ENCODE measurements at places on chromosomes 6 and 20. TPM values are rescaled to one million over a fixed set of nuclear protein-coding genes. Genes with fewer than 3 reads are reported as not detected.

DNA sequence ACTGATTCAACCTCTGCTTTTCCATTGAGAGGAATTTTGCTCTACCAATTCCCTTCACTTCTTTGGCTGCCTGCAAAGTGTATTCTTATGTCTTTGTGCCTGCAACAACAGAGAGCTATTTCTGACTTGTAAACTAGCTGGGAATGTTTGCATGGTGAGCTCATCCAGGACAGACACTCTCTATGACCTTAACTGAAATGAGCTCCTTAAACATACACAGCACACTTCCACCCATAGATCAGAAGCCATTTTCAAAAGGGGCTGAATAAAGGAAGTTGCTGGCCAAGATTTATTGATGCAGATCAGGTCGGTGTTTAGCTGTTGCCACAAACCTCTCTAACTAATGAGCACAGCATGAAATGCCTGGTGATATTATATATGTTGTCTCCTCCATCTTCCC is 377.7 kb downstream of the BTBD9 start:
- no peak for DNase-seq
- peaks cover 4% of the 10 kb centered on the region for H3K4me1 ChIP-seq
- no peaks in the 10 kb centered on the region for H3K36me3 ChIP-seq
- H3K27me3 ChIP-seq = no peaks in the 10 kb centered on the region
- no peak overlapping the region for H3K4me3 ChIP-seq

DNA sequence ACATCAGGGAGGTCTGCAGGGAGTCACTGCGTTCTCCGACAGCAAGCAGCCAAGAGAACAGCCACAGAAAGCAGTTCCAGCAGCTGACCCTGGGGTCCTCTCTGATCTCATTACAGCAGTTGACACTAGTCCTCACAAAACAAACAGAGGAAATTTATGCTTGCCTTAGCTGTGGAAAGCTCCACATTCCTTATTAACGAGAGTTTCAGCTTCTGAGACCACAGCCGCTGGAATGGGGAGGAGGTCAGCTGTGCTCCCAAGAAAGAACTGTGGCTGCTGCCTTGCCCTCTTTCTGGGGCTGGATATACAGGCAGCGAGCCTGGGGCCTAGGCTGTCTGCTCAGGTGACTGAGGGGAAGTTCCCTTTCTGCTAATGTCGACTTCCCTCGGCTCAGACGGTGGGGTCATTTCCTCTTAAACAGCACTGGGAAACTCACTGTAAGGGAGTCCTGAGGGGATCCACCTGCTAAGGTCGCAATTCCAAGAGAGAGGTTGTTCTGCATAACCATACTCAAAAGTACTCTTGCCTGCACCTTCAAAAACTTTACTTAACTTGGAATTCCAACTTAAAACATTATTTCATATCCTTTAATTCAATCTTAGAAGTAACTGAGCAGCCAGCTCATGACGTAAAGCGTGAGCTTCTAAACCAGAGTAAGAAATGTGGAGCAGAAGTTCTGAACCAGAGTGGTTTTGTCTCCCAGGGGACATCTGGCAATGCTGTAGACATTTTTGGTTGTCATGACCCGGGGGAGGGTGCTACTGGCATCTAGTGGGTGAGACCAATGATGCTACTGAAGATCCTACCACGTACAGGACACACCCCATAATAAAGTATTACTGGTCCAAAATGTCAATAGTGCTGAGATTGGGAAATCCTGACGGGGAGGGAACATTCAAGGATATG is 80.3 kb downstream of the BACH2 start:
- no peaks in the 10 kb centered on the region for H3K36me3 ChIP-seq
- peaks cover 7% of the 10 kb centered on the region for H3K4me1 ChIP-seq
- H3K4me3 ChIP-seq = no peak overlapping the region
- no peaks in the 10 kb centered on the region for H3K27me3 ChIP-seq
- H3K27ac ChIP-seq = no peak overlapping the region

DNA sequence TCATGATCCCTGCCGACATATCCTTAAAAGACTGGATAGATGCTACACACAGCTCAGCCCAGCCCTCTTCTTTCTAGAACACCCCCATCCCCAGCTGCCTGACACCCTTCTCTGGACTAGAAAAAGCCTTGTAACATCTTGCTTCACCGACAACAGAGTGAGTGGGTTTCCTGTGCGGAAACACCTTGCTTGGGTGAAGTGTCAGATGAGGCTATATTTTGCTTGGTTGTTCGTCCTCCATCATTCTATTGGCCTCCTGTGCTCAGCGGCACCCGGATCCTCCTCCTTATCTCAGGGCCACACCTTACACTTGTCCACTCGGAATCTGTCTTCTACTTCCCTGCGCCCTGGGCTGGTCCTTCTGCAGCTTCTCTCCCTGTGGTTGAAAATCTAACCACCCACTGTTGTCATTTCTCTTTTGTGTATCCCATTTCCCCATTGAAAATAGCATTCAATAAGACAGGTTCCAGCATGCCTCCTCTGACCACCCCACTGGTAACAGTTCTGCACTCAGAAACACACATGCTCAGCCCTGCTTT is 101.3 kb upstream of the MLN start:
- H3K27me3 ChIP-seq = peaks cover 10% of the 10 kb centered on the region
- no peaks in the 10 kb centered on the region for H3K36me3 ChIP-seq
- H3K4me3 ChIP-seq = peak overlapping the region; percentile 82
- DNase-seq = peak; percentile 72
- H3K4me1 ChIP-seq = peaks cover 77% of the 10 kb centered on the region

Gene TREML4
- total RNA-seq = not detected

Gene REPS1
- total RNA-seq = 68.6 TPM

Gene C20orf141
- not detected for total RNA-seq
